ENCODE measurements at places on chromosomes 3 and 15.

GRCh38 chr15:52518487-52519371, 10.0 kb downstream of the MYO5A start:
- DNase-seq, result no peak

GRCh38 chr3:158573714-158574113, 2.7 kb downstream of the MLF1 start:
- DNase-seq, result no peak

DNA sequence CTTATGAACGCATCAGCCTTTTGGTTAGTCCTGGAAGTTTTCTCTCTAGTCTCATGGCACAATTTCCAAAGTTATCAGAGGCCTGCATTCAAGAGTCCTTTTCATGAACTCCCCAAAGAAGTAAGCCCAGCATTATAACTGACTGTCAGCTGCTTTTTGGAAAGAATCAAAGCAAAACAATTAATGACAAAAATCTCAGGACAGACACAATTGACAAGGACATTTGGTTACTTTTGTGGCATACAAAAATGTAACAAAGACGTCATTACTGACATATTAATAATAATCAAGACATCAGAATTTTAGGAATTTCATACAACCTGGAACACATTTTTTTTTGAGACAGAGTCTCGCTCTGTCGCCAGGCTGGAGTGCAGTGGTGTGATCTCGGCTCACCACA, 21.2 kb downstream of the KATNBL1 start:
- no peak for DNase-seq

- DNase-seq, result no peak
Observed at GRCh38 chr15:82737975-82738374, 28.3 kb upstream of the AP3B2 start.

DNA sequence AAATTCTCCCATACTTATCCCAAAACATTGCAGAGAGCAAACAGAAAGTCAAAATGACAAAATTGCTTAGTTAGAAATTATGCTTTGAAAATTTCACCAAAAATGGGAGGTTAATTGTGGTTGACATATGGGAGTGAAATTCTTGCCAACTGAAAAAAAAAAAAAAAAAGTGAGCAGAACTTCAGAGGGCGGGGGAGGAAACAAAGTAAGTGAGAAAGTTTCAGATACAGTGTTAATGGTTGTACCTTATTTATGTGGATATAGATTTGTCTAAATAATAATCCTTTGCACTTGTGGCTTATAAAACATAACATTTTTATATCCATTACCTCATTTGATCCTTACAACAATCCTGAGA, 91.5 kb upstream of the RAP2B start:
- no peak for DNase-seq

- DNase-seq, result no peak
Observed at GRCh38 chr3:87186608-87187159, 40.4 kb upstream of the CHMP2B start.

DNA sequence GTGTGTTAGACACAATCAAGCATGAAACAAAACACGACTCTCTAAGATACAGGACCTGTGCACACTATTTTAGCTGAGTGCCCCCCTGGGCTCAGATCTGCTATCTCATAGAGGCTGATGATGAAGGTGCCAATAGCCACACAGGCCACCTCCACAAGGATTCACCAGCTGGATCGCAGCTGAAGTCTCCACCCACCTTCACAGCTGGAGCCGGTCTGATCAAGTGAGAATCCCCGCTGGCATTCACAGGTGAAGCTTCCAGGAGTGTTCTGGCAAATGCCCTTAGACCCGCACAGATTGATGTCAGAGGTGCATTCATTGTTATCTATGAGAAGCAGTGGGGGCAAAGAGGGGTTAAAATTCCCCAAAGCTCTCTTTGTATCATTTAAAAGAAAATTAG, 90.1 kb downstream of the DUT start:
- DNase-seq, result no peak
